ENCODE measurements at places on chromosomes 3 and 15.

GRCh38 chr15:40936234-40936708 lies 7.1 kb downstream of the DLL4 start:
- DNase-seq = no peak

- peak; percentile 41 for DNase-seq
Observed at GRCh38 chr3:151156618-151157216, 46.3 kb downstream of the GPR171 start.

- DNase-seq = no peak
Observed at GRCh38 chr15:94411285-94411684, 179.9 kb downstream of the MCTP2 start.

DNA sequence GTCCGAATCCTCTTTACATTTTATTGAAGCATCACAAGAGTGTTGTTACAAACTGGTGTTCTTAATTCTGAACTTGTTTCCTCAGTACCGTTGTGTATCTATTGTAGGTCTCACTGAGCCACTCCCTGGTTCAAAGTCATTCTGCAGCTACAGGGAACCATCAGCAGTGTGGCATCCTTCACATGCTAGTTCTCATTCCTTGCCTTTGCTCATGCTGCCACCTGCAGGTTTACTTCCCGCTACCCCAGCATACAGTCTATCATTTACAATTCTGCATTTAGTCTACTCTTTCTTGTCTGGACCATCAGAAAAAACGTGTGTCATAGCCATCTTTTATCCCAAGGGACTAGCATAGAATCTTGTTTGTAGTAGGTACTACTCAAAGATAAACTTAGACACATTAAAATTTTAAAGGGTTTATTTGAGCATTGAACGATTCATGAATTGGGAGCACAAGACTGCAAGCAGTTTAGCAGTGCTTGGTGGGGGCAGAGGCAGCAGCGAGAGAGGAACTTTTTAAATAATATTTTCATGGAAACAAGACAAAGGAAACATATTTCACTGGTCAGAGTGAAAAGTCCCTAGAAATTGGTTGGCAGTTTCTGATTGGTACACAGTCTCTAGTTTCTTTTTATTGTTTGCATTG lies 402.1 kb downstream of the CADM2 start:
- DNase-seq = peak; percentile 60

- no peak for DNase-seq
Observed at GRCh38 chr3:116920826-116921610, 211.4 kb downstream of the TUSC7 start.

- no peak for DNase-seq
Observed at GRCh38 chr15:45499426-45499825, 23.1 kb downstream of the SLC30A4 start.

GRCh38 chr3:53169045-53169831 lies 8.2 kb downstream of the PRKCD start:
- DNase-seq = no peak

GRCh38 chr3:147618691-147619090 lies 209.5 kb downstream of the ZIC1 start:
- no peak for DNase-seq

DNA sequence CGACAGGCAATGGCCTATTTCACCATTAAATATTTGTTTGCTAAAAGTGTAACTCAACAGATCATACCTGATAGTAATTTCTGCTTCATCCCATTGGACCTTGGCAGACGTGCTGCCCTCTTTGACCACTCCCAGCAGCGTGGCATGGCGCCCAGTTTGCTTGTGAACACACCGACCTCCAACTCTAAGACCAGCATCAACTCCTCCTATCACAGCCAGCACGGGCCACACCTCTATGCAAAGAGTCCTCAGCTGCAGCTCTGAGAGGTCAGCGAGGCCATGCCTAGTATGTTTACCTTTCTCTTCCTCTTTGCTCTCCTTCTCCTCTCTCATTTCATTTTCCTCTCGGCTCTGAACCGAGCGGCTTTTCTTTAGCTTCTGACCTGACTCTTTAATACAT lies 80.6 kb downstream of the FBXL22 start:
- peak; percentile 3 for DNase-seq

- peak; percentile 61 for DNase-seq
Observed at GRCh38 chr15:99976811-99977271, 243.6 kb upstream of the LYSMD4 start.

DNA sequence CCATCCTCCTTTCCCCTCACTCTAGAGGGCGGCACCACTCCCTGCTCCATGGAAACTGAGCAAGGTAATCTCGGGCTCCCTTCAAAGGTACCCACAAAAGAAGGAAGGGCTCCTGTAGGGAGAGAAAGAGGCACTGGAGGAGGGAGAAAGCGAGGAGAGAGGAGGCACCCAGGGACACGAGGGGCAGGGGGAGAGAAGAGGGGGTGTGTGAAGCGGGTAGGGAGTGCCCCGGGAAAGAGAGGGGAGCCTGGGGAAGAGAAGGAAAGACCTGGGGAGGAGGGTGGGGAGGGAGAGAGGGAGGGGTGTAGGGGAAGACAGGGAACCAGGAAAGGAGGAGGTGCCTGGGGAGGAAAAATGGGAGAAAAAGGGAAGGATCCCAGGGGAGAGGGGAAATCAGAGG lies 523 bp downstream of the VILL start:
- no peak for DNase-seq

DNA sequence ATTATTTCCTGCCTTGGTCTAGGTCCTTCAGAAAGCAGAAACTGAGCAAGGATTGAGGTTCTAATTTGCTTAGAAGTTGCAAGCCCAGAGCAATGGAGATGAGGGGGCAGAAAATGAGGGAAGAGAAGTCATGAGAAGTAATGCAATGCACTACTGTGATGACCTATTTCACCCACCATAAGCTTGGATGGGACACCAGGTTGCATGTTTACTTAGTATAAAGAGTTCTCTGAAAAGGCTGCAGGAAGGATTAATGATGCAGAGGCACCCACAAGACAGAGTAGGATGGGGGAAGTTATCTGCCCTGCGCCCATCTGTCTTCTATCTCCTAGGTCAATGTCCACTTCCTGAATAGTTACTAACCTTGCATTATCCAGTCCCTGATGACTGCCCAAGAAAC lies 84.8 kb upstream of the SNRK start:
- DNase-seq = no peak

DNA sequence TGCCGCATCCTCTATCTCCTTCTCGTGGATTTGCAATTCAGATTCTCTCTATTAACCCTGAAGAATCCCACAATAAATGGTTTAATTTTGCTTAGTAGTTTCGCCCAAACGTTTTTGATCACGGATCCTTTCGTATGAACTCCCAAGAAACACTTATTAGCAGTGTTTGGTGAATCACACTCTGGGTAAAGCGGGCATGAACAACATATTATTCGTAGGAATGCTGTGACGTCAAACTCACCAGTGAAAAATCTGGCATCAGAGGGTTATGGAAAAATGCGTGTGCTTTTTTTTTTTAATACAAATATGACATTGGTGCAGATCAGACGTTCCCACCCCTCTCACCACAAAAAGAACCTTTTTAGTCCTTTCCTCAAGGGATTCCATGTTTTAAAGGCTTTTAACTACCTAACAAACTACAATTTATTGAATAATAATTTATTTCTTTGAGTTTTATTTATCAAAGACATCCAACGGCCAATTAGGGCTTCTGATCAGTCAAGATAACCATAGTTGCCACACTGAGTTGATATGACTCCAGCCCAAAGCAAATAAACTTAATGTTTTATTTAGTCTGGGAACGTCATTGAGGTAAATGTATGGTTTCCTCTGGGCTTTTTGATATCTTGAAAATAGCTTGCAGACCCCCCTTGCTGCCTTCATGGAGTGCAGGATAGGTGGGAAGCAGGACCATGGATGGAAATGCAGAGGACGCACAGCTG lies 45.5 kb upstream of the CGNL1 start:
- no peak for DNase-seq

- DNase-seq = no peak
Observed at GRCh38 chr15:84023636-84024035, 211.9 kb upstream of the GOLGA6L4 start.

DNA sequence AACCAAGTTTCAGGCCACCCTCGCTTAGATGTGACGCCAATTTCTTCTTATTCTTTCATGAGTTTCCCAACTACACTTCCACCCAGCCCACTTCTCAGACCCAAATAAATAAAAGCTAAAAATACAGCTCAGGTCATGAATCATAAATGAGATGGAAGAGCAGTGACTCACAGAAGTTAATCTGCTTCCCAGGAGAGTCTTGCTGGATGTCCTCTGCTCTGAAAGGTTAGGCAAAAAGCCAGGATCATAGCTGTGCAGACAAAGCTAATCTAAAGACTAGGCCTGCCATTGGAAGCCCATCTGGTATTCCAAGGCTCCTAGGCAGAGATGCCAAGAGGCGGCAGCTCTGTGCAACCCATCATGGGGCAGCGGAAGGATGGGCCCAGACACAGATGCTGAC lies 24.1 kb downstream of the SHC4 start:
- peak; percentile 34 for DNase-seq

GRCh38 chr3:38611866-38612265 lies 37.6 kb downstream of the SCN5A start:
- no peak for DNase-seq

DNA sequence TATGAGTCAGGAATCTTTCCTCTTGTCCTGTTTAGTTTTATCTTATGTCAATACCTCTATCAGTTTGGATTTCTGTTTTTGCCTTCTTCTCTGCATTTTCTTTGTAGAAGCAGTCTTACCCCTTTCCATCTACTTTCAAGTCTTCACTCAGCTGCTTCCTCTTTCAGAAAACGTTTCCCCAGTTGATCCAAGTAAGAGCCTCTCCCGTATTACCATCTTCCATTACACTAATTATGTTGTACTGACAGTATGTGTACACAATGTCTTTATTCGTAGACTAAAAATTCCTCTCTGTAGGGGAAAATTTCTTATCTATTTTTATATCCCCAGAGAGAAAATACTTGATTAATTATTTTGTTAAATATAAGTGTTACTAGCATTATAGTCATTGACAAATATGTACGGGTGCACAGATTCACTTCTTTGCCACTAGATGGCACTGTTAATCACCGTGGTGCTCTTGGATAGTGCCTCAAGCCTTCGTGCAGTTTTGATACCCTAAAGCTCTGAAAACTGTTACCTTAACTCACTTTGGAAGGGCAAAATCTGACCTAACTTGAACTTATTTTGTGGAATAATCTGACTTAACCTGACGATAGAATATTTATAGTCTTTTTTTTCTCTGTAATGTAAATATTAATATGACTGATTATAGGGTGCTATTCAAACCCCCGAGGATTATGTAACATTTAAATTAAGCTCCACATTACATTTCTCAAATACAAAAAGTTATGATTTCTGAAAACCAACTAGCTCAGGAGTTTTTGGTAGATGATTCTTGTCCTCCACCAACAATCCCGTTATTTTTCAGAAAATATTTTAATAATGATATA lies 74.2 kb upstream of the POU1F1 start:
- peak; percentile 41 for DNase-seq

DNA sequence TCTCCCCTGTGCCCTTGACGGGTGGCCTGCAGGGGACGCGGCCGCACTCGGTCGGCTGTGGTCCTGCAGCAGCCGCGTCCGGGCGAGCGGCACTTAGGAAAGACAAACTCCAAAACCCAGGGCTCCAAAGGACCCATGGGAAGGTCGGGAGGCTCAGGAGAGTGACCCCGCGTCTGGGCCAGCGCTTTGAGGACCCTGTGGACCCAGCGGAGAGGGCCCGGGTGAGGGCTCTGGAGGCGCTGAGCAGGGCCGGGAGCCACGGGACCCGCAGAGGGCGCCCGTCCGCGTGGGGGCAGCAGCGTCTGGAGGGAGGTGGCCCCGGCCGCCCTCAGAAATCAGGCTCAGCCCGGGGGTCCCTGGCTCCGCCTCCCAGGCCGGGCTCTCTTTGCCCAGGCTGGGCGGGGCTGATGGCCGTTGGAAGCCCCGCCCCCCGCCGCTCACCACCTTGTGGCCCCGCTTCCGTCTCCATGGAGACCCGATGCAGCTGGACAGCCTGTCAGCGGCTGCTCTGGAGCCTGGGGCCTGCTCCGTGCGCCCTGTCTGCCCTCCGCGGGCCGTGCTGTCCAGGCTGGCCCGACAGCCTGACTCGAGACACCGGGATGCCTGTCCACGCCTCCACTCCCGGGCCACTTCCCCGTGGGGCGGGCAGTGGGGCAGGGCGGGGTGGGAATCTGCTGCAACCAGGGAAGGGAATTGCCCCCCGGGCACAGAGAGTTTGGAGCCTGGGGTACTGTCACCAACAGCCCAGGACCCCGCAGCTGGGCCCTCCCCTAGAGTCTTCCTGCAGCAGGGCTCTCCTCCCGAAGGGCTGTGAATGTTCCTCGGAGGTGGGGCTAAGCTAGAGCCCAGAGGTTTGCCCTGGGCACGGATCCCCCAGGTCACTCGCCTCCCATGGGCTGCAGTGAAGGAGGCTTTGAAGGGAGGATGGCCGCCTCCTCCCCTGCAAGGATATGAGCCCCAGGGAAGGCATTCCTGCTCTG lies 34.8 kb upstream of the RPL32 start:
- DNase-seq = peak; percentile 49

- no peak for DNase-seq
Observed at GRCh38 chr3:126716057-126716456, 12.0 kb downstream of the CHCHD6 start.

- DNase-seq = no peak
Observed at GRCh38 chr15:40427188-40427587, 13.6 kb upstream of the BAHD1 start.

DNA sequence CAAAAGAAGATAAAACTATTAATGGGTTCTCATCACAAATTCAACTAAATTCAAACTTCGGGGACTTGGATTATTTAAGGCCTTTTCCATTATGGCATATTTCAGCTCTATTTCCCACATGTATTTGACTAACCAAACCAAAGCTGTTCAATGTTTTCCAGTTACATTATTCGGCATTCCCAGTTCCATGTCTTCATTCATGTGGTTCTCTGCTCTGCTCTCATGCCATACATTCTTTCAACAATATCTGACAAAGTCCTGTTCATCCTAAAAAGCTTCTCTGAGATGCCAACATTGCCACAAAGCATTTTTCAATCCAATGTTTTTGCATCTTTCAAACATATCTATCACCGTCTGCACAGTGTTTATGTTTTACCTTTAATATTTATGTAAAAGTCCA lies 141.4 kb downstream of the GREM1 start:
- no peak for DNase-seq

- DNase-seq = peak; percentile 88
Observed at GRCh38 chr3:192879346-192880031, 38.2 kb downstream of the MB21D2 start.

GRCh38 chr3:186110975-186111974 lies 2.4 kb upstream of the ETV5 start:
- peak; percentile 15 for DNase-seq

DNA sequence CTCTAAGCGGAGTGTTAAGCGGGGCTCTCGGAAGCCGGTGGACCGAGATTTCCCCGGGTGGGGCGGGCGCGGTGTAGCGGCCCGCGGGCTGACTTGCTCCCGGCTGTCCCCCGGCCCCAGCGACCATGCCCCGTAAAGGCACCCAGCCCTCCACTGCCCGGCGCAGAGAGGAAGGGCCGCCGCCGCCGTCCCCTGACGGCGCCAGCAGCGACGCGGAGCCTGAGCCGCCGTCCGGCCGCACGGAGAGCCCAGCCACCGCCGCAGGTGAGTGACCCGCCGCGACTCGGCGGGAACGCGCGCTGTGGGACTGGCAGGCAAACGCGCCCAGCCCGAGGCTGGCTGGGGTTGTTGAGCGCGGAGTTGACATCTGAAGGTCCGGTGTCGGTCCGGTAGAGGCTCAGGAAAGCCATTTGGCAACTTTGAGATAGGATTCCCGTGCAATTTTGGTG lies 1.3 kb downstream of the SMC4 start:
- DNase-seq = peak; percentile 7
